ENCODE measurements at places on chromosomes 7 and 10.

DNA sequence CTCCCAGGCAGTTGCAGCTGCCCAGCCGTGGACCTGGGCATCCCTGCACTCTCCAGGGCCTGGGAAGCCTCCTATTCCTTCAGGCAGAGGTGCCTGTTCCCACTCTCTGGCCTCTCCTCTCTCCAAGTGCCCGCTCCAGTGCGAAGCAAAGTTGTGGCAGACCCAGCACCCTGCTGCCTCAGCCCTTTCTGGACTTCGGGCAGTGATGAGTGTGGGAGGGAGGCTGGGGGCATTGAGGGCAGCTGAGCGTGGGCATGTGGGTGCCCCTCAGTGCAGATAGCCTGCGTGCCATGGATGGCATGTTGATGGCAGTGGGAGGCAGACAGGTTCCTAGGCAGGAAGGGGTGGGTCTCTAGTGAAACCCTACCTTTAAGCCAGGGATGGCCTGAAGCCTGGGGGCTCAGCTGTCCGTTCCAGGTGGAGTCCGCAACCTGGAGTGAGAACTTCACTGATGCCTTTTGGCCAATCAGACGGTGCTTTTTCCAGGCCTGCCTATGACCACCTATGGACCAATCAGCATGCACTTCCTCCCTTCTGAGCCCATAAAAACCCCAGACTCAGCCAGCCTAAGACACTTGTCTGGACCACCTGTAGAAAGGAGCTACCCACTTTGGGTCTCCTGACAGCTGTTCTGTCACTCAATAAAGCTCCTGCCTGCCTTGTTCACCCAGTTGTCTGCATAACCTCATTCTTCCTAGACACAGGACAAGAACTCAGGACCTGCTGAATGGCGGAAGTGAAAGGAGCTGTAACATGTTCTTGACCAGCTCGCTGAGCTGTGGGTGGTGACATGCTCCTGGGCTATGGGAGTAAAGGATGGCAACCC is 26.1 kb downstream of the SVIL start:
- no peak for DNase-seq

- no peak for DNase-seq
These were observed 257.7 kb upstream of the NFE2L3 start for GRCh38 chr7:25894002-25894901.

DNA sequence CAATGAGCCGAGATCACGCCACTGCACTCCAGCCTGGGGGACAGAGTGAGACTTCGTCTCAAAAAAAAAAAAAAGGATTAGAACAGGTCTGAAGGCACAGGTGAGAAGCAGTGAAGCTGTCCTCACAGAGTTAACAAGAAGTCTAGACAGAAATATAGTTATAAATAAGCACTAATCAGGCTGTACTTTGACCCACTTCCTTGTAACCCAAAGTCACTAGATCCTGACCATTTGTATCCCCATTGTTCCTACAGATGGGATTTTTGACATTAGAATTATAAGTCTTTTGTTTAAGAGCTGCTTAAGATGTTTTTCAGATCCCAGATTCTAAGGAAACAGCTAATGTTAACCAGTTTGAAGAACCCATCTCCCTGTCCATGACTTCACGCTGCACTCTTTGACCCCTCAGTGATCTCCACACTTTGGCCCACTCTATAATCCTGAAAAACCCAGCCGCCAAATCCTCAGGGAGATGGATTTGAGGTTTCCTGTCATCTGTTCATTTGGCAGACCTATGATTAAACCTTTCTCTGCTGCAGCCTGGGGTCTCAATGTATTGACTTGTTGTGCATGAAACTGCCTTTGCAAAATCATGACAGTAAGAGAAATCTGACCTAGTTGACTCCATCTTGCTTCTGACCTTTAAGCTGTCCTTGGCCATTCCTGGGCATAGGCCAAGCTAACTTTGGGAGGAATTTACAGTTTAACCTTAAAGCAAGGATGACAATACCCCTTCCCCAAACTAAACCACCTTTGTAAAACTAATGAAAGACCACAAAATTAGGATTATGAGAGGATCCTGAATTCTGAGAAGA is 11.4 kb downstream of the SSMEM1 start:
- DNase-seq: no peak

DNA sequence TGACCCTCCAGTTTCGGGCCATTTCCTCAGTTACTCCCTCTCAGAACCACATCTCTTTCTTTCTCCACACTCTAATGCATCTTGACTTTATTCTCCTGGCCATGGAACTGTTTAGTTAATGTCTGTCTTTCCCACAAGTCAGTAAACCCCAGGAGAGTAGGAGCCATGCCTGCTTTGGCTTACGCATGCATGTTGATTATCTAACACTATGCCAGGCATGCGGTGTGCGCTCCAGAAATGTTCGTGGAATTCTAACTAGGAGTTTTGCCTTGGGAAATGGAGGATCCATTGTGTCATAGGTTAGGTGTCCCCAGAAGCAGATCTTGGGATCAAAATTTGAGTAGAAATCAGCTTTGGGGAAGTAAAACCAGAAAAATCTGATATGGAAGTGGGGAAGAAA is 308.9 kb downstream of the GRID1 start:
- DNase-seq: no peak

- DNase-seq: no peak
These were observed 238.5 kb upstream of the PITRM1 start for GRCh38 chr10:3411044-3411443.

- DNase-seq: no peak
These were observed 21.7 kb downstream of the ST8SIA6 start for GRCh38 chr10:17432723-17433122.

DNA sequence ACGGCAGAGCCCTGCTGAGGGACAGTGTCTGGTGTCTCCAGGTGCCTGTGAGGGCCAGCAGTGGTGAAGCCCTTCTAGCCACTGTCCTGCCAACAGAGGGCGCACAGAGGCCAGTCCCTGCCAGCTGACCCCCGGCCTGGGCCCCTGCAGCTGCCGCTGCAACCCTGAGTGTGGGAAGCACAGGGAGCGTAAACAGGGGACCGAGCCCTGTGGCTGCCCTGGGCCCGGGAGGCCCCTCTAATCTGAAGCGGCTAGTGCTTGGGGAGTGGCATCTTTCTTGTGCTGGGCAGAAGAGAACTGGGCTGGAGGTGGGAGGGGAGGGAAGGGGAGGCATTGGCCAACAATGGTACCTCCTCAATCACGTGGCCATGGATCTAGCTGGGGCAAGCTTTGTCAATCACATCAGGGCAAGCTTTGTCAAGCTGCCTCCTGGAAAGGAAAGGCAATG is 34.6 kb downstream of the TRIM8 start:
- no peak for DNase-seq

DNA sequence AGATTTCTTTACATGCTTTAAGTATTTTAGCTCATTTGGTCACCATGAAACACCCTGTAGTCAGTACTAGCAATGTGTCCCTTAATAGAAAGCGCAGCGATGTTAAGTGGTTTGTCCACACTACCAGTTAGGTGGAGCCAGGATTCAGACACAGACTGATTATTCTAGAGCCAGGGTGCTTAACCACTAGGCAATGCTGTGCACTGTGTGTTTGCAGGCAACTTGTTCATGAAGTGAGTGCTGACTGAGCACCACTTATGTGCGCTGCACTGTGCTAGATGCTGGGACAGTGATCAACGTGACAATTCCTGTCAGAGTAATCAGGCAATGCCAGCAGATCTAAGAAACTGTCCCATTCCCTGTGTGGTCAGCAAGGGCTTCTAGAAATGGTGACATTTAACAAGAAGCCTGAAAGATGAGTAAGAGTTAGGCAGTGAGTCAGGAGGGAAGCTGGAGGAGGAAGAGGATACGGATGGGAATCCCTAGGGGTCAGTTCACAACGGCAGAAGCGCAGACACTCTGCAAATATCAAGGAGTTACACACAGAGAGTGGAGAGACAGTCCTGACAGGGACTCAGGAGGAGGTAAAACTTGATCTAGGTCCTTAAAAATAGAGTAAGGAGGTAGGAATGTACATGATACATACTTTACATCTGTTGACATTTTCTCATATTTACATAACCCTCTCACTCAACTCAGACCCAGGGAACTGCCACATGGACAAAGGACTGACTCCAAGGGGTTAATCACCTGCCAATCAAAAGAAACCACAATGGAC is 69.7 kb upstream of the EGR2 start:
- DNase-seq: no peak

DNA sequence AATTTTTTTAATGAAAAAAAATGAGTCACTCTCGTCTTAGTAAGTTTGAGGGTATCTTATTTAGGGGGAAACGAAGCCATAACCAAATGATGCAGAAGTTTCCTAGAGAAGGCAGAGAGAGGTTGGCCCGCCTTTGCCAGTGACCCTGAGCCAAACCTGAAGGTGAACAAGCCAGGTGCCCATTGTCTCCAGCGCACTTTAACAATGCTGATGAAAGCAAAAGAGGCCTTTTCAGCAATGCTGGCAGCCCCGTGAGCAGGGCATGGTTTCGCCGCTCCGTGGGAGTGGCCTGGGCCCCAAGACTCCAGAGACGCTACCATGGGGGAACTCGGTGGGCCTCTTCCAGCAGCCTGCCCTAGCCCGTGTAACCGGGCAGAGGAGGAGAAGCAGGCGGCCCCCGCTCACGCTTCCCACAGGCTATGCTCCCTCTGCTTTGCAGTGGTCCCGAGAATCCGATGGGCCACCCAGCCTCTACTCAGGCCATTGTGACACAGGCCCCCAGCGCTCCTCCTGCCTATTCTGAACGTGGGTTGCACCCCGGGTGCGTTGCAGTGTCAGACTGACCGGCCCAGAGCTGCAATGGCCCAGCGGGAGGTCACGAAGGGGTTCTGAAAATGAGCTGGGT is 14.0 kb upstream of the UNCX start:
- no peak for DNase-seq

DNA sequence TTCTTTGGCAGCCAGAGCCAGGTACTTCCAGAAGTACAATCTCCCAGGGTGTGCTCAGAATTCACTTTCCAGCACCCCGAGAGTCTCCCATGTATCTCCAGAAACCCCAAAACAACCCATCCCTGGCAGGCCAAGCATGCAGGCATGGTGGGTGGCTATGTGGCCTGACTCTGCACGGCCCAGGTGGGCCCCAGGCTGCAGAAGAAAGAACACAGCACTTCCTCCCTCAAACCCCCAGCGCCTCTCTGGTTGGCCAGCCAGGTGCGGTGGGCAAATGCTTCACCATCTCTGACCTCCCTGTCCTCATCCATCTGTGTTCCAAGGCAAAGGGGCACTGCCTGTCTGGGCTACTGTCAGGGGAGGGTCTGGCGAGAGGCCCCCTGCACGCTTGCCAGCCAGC is 100.3 kb downstream of the MKI67 start:
- DNase-seq: no peak

- DNase-seq: no peak
These were observed 37.2 kb downstream of the BAMBI start for GRCh38 chr10:28714401-28715053.

DNA sequence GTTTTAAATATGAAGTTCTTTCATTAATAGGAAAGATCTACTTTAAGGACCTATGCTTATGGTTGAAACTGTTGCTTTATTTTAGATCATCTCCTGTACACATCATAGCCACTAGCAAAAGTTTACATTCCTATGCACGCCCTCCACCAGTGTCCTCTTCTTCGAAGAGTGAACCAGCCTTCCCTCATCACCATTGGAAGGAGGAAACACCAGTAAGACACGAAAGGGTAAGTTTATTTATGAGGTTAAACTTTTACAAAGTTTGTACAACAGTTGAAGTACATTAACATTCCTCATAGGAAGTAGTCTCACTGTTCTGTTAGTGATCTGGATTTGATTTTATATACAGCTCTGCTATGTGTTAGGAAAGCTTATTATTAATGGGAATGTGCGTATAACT is 16.9 kb downstream of the HBP1 start:
- no peak for DNase-seq

GRCh38 chr7:2099048-2099957 is 133.4 kb downstream of the MAD1L1 start:
- DNase-seq: no peak

- DNase-seq: no peak
These were observed 14.1 kb upstream of the AKR1B10 start for GRCh38 chr7:134513169-134513752.

- DNase-seq: no peak
These were observed 14.4 kb downstream of the DENND2A start for GRCh38 chr7:140625908-140626868.

- DNase-seq: no peak
These were observed 209.9 kb downstream of the USP6NL start for GRCh38 chr10:11401264-11402235.

All from stimulated activated CD4-positive, alpha-beta T cell treated with anti-CD3 and anti-CD28 coated beads, Interleukin-1b, Interleukin-23, amount 100 ng/mL, for 1 hour (primary cell).